ENCODE measurements at places on chromosomes 3 and 15.

- DNase-seq, result no peak
Measured at GRCh38 chr3:154100556-154100955, 20.6 kb upstream of the ARHGEF26 start.

GRCh38 chr15:62392376-62392775 lies 227.3 kb upstream of the C2CD4B start:
- DNase-seq, result no peak

DNA sequence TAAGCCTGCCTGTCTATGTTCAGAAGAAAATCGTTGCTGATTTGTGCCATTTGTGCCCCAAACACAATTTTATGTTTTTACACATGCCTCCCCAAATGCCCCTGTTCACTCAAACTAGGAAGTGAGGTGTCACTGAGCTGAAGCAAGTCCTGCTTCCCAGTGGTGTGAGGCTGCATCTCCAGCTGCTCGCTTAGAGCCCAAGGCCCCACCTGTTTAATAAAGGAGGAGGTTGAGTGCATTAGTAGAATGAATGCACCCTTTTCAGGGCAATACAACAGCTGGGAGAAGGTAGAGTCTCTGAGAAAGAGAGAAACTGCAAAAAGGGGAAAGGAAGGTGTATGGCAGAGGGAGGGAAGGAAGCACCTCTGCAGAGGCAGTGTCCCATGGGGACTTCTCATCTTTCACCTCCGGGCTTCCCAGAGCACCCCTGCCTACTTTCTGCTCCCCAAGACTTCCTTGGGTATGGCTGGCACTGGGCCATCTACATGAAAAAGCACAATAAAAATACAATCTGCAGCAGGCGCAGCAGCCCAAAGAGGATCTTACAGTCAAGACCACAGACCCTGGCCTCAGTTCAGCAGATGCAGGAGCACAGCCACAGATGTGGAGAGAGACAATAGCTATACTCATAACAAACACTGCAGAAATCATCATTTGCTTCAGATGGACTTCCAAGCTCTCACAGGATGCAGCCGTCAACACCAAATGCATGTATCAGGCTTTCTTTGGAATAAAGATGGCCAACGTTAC lies 165.9 kb downstream of the POLR2M start:
- no peak for DNase-seq

DNA sequence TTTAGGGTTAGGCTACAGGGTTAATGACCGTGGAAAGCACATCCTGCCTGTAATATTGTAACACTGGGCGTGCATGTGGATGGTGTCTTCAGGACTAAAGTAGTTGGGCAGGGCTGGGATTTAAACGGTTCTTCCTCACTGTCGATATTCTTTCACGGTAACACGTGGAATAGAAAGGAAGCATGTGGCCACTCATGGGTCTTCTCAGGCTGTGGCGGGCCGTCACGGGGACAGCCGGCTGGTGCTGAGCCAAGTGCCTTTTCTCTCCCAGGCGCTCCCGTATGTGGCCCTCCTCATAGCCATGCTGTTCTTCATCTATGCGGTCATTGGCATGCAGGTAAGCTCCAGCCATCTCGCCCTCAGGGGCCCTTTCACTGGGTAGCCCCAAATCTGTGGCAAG lies 73.7 kb downstream of the CHDH start:
- no peak for DNase-seq

DNA sequence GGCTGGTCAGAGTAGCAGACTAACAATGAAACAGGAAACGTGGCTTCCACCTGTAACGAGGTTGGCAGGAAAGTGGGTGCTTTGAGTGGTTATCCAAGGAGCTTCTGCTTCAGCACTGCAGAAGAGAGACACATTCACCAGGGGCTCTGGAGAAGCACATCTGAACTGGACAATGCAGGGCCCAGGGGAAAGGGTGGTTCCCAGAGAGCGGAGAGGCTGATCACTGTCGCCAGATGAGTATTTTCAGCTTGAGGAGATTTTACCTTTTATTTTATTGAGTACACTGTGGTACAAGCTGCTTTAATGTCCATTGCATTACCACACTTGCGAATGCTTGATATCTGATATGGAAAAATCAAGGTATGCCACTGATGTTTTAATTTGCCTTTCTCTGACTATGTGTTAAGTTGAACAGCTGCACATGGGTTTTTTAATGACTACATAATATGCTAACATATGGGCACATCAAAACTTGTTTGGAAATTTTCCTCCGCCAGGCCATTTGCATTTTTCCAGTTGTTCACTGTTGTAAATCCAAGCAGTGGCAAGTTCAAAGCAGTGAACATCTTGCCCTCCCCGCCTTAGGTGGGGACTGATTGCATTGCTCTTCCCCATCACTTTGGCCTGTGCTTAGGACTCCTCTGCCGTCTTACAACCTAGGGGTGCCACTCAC lies 52.1 kb downstream of the LRTM1 start:
- DNase-seq, result peak; percentile 80

GRCh38 chr15:40838756-40839155 lies 5.1 kb upstream of the SPINT1 start:
- no peak for DNase-seq

DNA sequence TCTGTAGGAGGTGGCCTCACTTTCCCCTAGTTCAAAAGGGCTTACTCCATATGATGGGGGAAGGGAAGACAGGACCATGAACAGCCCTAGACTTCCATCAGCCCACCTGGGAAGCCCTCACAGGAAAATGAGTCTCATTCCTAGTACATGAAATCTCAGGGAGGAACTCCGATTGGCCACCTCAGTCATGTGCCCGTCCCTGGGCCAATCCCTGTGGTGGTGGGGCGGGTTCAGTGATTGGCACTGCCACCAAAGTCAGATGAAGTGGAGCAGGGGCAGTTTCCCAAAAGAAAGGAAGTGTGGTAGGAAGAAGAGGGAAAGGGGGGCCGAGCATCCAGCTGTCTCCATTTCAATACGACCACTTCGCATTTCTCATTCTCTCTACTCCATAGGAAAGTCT lies 25.9 kb upstream of the GP9 start:
- DNase-seq, result no peak

DNA sequence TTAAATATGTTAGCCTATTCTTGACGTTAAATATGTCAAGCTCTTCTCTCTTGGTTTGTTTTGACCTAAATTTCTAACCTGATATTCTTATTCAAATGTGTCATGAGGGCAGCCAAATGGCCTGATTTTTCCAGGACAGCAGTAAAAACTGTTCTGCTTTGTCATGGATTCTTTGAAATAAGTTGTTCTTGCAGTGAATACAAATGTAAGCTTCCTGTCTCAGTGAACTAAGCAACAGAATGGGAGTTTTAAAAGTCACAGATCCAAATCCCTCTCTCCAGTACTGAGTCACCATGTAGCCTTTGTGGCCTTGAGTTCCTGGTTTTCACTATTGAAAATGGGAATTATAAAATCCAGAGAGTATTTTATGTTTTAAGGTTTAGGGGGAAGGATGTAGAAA lies 301.8 kb downstream of the NLGN1 start:
- DNase-seq, result no peak

DNA sequence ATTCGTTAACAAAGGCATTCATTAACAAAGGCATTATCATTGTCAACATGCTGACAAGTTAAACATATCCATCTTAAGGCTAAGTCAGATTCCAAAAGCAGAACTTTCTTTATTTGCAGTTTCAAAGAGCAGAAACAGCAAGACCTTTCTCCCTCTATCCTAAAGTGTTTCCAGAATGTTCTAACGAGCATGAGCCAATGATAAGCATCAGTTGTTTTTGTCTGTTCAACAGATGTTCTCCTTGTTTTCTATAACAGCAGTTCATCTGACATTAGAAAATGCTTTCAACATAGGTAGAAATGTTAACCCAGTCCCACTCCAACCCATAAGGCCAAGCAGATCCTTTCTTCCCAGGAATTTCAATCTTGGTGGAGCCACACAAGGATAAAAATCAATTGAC lies 77.6 kb upstream of the POMGNT2 start:
- no peak for DNase-seq

DNA sequence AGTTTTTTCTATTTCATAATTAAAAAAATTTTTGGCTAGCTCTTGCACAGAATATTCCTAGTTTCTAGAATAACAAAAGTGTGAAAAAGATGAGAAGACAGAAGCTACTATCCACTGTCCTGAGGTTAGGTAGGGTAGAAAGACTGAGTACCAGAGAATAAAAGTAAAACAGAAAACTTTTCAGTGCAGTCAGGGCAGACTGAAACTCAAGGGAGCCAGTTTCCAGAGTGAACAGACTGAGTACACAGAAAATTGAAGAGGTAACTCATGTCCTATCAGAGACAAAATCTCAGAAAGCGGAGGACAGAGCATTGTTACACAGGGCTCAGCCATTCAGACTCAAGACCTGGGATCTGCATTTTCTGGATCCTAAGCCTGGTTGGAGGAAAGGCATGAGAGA lies 8.8 kb upstream of the FBXO40 start:
- no peak for DNase-seq

DNA sequence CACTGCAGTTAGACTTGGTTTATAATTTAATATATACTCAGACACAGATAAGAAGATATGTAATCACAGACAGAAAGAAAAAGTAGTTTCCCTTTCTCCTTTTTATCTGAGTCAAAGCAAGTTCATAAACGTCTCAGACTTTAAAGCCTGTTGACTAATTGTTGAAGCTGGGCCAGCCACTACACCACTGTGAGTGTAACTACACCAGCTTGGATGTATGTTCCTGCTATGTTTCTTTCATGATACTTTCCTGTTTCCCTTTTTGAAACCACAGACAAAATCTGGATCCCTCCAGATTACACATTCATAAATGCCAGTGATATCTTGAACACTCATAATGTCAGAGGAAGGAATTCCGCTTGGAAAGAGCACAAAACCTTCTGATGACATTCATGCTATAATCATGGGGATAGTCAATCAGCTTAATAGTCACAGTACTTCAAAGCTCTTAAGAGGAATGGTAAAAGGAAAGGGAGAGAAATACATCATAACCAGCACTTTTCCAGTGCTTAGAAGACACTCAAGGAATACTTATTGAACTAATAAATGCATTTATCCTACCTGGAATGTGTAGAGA lies 32.0 kb downstream of the KCNMB2 start:
- DNase-seq, result no peak

GRCh38 chr15:90062023-90062442 lies 40.2 kb downstream of the IDH2 start:
- DNase-seq, result peak; percentile 92

- no peak for DNase-seq
Measured at GRCh38 chr3:171347301-171348039, 112.7 kb downstream of the TNIK start.

- no peak for DNase-seq
Measured at GRCh38 chr3:9153904-9154619, 95.4 kb downstream of the SRGAP3 start.

GRCh38 chr3:52769786-52770455 lies 819 bp downstream of the NEK4 start:
- DNase-seq, result no peak

- DNase-seq, result no peak
Measured at GRCh38 chr15:78955355-78955754, 10.5 kb upstream of the CTSH start.

DNA sequence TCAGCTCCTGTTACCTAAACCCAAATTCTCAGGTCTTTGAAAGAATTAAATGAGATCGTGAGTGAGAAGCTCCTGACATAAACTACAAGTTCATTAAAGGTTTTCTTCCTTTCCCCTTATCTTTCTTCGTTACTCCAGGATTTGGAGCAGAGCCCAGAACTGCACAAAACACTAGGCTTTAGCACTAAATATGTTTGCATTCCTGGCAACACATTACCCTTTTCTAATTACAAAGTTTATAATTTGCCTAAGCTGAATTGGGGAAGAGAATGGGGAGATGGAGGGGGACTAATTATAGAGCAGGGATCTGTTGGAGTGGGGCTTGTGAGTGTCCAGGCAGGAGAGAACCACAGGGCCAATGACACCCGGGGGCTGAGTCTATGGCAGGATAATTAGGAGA lies 109.7 kb downstream of the SV2B start:
- DNase-seq, result no peak

DNA sequence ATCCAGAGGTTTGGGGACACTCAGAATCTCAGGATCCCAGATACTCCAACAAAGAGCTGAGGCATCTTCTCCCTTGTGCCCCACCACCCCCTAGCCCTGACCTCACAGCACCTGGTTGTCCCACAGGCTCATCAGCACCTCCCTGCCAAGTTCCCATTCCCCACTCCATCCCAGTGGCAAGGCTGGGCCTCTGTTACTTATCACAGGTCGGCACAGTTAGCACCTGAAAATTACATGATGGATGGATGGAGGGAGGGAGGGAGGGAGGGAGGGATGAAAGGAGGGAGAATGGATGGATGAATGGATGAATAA lies 12.8 kb downstream of the MYL3 start:
- DNase-seq, result no peak

GRCh38 chr3:42224658-42225421 lies 41.1 kb downstream of the CCK start:
- no peak for DNase-seq

DNA sequence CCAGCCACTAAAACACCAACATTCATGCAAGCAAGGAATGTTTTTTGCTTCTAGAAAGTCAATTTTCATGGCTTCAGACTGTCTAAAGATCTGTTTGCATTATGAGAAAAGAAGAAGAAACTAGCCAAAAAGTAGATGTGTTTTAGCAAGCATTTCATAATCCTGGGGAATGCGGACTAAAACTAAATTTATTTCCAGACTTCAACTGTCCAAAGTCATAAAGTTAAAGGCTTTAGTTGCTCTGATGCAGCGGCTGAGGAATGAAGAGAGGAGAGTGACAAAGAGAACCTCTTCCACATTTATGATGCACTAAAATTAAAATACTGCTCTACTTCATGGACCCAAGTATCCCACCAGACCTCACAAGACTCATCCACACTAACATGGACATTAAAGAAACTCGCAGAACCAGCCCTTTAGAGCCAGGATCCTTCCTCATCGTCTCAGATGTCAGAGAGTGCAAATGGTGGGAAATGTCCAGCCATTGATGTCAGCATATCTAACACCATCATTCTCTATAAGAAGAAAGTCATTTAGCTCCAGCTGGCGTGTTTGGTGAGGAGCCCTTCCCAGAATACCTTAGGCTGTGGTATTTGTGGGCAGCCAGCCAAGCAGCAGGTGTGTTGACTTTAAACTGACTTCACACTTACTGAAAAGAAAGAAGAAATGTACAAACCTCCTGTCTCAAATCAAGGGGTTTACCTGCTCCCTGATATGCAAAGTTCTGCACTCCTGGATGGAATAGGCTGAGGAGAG lies 17.4 kb downstream of the FYCO1 start:
- DNase-seq, result peak; percentile 59

GRCh38 chr3:71585131-71585530 lies 1.6 kb upstream of the FOXP1 start:
- DNase-seq, result no peak

DNA sequence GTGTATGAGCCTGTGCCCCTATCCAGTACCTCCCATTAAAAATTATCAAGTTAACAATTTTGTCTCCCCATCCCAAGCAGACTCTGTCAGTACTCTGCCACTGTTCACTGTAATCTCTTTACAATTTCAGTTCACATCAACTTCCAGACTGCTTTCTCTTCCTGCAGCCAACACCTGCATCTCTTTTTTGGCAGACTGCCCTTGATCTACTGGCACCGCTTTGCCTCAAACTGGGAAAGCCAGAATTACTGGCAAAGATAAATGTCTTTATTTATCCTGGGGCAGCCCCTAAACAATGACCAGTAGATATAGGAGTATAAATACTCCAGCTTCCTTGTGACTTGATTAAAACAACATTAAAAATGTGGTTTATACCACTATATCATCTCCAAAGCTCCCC lies 494.1 kb downstream of the ZNF385D start:
- peak; percentile 10 for DNase-seq

- no peak for DNase-seq
Measured at GRCh38 chr15:84606653-84607120, 5.9 kb downstream of the ZSCAN2 start.

GRCh38 chr3:137988152-137988551 lies 21.8 kb upstream of the CLDN18 start:
- no peak for DNase-seq

Measured in NCI-H2171 treated with DMSO at 0.1 percent for 48 hours (cell line).